Right ventricle myocardium superior (tissue), 1 donor: ENCODE measurements at places on chromosomes 3 and 15.

GRCh38 chr3:54036543-54036942 is 85.8 kb upstream of the CACNA2D3 start:
- DNase-seq, result no peak

- no peak for DNase-seq
These were observed 87.8 kb downstream of the SEC22A start for GRCh38 chr3:123289391-123290106.

GRCh38 chr15:72372361-72372760 is 3.5 kb downstream of the HEXA start:
- no peak for DNase-seq

DNA sequence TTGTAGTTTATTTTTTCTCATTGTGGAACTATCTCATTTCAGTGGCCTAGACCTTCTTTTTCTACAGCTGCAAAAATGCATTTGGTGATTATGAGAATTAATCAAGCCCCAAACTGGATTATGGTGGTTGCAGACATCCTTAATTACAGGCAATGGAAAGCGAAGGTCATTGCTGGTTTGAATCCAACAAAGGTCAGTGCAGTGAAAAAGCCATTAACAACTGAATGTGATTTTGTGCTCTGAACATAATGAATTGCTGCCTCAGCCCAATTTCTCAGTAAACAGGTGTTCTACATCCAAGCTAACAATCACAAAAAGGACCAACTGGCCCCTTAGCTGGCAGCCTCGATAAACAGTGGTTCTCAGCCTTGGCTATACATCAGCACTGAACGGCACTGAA is 260.1 kb upstream of the DPPA4 start:
- DNase-seq, result no peak

DNA sequence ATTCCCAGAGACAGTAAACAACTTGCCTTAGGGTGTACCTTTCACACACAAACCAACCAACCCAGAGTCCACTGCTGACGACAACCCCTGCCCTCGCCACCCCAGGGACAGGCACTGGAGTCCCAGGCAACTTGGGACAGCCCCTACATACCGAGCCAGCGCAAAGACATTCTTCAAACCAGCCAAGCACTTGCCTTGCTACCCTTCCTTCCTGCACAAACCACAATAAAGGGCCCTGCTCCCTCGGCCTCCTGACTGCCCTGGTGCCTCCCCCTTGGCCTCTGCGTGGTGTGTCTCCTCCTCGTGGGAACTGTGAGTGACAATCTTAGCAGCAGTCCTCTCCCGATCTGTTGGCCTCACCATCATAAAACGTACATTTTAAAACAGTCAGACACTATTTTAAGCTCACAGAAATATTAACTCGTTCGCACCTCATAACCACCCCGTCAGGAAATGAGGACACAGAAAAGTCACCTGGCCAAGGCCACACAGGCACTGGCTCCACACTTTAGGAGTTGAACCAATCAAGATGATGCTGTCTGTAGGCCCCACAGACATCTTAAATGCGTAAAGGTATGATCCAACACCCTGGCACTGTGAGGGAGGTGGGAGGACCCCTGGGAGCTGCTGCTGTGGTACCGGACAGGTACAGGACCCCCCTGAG is 113.8 kb downstream of the ADCY5 start:
- DNase-seq, result peak; percentile 38

DNA sequence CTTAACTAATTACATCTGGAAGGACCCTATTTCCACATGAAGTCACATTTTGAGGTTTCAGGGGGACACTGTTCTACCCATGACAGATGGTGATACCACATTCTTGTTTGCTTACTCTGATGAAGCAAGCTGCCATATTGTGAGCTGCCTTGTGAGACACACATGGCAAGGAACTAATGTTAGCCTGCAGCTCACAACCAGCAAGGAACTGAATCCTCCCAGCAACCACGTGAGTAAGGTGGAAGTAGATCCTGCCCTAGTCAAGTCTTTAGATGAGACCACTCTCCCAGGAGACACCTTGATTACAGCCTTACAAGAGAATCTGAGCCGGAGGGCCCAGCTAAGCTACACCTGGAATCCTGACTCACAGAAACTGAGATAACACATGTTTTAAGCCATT is 160.1 kb downstream of the PDE8A start:
- DNase-seq, result no peak

- no peak for DNase-seq
These were observed 9.2 kb upstream of the TMEM212 start for GRCh38 chr3:171833789-171834460.

DNA sequence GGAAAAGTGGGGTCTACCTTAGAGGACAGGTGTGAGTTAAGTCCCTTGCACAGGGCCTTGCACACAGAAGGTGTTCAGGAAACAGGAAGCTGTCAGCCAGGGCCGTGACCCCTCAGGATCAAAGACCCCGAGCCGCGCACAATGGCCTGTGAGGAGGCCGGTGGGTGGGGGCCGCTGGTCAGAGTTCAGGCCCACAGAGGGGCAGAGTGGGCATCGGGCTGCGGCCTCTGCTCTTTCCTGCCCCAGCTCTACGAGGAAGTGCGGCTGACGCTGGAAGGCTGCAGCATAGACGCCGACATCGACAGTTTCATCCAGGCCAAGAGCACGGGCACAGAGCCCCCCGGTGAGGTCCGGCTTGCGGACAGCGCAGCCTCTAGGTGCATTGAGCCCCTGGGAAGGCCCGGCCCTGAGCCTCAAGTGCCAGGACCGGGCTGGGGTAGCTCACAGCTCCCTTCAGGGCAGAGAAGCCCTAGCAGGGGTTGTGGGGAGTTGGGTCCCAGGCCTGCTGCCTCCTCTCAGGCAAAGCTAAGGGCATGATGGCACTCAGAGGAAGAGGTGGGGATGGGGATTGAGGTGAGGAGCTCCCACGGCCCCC is 37.2 kb downstream of the PSTPIP1 start:
- DNase-seq, result peak; percentile 34

DNA sequence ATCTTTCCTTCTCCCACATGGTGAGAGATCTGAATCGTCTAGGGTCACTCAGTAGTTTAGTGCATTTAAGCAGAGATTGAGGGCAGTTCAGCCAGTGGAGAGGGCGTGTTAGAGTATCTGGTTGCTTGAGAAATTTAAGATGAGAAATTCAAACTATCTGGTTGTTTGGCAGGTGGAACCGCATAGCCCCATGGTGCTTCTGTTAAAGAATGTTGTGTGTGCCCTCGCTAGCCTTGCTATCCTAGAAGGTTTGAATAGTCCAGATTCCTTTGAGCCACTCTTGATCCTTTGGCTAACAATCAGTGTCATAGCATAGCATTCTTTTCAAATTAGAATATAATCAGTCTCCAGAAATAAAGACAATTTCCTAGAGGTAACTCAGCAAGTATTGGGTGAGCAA is 32.1 kb downstream of the ABHD17C start:
- no peak for DNase-seq

- no peak for DNase-seq
These were observed 169.5 kb upstream of the THBS1 start for GRCh38 chr15:39411102-39411989.

DNA sequence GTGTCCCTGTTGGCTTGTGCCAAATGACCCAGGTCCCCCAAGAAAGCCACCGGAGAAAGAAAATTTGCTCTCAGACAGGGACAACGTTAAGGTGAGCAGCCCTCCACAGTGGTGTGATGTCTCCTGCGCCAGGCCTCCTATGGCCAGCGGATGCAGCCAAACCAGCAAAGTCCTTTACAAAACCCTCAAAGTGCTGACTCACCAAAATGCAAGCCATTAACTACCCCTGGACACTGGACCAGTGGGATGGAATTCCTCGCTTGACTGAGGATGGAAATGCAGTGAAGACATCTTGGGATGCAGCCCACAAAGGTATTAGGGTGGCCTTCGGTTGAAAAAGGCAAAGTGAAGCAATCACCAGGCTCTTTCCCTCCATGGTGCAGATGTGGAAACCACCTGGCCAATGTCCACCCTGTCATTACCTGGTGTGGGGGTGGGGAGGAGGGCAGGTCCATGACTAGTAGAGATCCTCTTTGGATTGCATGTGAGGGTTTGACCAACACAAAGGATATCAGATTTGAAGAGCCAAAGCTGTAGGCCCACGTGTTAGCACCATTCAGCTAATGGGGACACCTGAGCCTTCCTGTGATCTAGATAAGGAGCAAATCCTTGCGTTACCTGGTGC is 127.4 kb upstream of the SLC6A11 start:
- no peak for DNase-seq
